Inflammatory macrophage treated with lipopolysaccharide for 4 hours (primary cell): ENCODE measurements at places on chromosomes 5 and 9.

GRCh38 chr5:170302653-170303501 lies 5.3 kb upstream of the LCP2 start:
- DNase-seq: peak; percentile 89

DNA sequence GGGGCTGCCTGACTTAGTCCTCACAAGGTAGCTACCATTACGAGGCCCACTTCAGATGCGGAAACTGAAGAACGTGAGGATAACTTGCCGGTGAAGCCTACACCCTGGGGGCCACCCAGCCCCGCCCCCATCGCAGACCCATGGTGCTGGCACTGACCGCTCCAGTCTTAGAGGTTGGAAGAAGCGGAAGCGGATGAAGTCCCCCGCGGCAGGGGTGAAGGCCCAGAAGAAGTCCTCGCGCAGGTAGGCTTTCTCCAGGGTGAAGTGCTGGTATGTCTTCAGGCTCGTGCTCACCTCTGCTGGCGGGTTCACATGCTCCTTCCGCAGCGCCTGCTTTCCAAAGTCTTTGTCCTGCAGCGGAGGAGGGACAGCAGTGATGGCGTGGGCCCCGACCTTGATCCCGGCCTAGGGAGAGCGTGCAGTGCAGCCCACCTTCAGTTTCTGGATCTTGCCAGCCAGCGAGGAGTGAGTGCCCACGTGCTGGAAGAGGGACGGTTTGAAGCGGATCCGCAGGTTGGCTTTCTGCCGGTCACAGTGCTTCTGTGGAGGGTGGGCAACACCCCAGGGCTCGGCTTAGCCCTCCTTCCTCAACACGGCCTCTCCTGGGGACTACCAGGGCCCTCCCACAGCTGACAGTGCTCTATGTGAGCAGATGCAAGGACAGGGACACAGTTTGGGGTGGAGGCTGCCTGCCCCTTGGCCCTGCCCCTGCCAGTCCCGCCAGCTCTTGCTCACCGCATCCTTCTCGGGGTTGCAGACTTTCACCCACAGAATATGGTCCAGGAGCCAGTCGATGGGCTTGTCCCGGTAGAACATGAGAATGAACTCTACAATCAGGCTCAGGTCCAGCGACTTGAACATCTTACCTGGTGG lies 5.2 kb downstream of the LTC4S start:
- no peak for DNase-seq

DNA sequence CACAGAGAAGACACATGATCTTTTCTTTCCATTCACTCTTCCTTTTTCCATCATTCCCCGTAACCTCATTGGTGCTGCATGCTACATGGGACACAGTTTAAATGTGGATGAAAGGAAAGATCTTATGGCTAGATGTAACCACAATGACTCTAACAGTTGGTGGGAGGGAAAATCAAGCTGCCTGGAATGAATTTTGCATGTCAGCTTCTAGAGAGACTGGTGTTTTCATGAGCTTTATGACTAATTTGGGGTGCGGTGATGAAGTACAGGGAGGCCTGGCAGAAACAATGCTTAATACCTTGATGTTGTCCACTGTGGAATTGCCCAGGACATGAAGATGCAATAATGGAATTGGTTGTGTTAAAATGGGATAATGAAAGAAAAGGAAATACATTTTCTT lies 55.9 kb upstream of the MYO10 start:
- DNase-seq: no peak

- DNase-seq: no peak
Observed at GRCh38 chr9:83476513-83476912, 61.7 kb downstream of the FRMD3 start.

DNA sequence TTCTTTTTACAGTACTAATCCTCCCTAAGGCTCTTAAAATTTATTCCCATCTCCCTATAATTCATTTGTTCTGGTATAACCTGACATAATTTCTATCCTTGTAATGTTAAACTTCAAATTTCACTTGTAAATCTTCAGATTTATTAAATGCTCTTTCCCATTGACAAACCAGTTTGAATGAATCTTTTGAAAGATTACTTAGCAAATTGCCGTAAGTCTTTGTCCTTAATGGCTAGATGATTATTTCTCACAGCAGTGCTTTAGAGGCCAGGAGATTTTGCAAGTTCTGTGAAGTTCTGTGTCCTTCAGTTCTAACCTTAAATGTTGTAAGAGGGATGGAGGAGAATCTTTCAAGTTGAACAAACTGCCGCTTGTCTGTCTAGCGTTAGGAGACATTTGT lies 4.2 kb downstream of the SLC44A1 start:
- no peak for DNase-seq

GRCh38 chr9:121708768-121709488 lies 57.5 kb downstream of the DAB2IP start:
- no peak for DNase-seq

- no peak for DNase-seq
Observed at GRCh38 chr5:39414426-39414825, 10.4 kb downstream of the DAB2 start.

DNA sequence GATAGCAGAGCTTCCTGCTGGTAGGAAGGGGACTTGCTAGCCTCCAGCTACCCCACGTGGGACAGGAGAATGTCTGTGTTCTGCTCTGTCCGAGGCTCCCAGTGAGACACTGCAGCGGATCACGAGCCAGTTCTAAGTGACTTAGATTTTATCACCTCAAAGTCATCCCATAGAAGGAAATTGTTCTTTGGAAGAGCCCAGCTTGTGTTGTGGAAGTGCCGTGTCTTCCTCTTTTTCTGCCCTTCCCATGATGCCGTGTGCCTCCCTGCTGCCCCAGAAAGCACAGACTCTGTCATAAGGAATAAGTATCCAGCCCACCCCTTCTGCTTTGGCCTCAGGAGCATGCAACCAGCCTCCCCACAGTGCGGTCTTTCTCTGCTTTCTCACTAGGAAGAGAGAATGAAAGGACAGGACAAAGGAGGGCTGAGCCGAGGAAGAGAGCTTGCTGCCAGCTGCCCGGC lies 35.6 kb downstream of the RUFY1 start:
- peak; percentile 56 for DNase-seq

DNA sequence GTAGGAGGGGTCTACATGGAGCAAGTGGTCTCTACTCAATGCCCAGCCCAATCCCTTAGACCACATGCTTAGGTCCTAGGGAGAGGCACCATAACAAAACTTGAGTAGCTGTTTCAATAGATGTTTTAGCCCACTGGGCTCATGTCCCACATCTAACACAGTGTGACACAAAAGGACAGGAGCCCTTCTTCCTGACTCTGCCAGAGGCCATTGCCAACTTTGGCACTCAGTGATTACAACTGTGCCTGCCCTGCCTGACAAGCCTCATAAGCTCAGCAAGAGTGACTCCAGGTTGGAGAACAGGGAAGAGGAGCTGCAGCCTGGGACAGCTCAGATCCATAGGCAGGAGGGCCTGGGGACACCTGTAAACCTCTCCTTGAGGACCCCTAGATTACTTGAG lies 230.8 kb downstream of the ENC1 start:
- DNase-seq: no peak

DNA sequence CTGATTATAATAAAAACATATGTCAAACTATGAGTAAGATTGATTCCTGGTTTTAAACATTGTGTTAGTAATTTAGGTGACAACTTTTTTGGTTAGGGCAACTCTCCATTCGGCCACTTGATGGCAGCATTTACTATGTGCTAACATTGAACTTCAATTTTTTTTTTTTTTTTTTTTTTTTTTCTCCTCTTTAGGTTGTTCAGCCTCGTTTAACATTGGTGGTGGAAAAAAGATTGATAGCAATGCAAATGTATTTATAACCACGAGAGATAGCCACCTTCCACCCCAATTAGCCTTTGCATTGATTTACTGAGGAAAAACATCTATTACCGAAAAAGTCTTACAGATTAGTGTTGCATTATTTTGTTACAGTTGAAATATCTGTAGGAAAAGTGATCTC lies 159.1 kb downstream of the CSNK1G3 start:
- DNase-seq: peak; percentile 39

DNA sequence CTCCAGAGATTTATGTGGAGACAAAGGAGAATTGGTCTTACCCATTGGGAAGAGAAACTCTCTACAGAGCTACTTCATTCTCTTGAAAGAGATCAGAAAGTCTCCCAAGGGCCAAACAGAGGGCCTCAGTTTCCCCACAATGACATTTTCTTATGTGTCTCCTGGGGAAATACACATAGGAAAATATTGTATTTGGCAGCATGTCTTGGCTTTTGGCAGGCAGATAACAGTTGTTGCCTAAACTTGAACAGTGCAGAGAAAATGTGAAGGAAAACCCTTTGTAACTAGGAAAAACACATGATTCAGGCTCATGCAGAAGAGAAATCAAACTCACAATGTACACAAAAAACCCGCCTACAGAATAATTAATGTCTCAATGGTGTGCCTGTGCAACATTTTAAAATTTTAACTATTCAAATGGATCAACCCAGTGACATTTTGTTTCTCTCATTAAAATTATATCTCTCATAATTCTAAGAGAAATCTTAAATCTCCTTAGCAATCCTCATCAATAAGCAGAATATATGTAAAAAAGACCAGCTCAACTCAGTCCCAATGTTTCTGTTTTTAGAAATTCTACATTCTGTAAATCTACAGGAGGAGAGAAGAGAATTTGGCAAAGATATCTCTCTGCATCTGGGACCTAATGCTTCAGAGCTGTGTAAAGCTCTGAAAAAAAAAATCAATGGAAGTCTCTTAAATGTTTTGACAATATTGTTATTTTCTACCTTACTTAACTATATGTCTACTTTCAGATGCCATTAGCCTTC lies 205.1 kb downstream of the ADAMTSL1 start:
- DNase-seq: no peak

DNA sequence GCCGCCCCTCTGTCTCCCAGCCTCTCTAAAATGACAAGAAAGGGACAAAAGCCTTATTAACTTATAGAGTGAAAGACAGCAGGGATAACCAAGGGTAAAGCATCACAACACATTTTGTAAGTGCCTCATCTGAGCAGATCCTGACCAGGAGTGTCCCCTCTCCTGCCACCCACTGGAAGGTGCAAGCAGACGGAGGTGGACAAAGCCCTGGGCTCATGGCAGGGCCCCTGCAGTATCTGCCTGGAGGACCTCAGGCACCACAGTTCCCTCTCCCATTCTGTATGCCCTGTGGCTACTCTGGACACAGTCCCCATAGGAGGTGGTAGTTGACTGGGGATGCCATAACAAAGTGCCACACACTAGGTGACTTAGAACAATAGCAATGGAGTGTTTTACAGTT lies 319.8 kb downstream of the GADD45G start:
- DNase-seq: no peak

DNA sequence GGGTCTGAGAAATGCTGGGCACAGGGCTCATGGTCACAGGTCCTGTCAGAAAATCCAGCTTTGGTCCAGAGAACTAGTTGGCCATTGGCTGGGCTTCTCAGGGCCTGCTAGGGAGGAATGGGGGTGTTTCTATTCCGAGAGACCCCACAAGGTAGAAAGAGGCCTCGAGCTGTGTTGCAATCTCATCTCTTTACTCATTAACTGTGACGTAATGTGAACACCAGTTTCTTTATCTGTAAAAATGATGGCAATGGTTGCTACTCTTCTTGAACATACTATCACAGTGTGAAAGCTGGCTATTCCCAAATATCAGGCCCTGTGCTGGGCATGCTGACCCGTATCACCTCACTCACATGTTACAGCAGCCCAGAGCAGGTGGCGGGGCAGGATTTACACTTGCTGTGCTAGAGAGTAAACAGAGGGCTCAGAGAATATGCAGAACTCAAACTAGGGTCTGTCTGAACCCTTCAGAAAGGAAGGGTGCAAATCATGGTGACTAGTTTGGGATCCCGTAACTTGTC lies 35.7 kb upstream of the SLC25A51 start:
- DNase-seq: no peak

- DNase-seq: no peak
Observed at GRCh38 chr9:128416014-128416413, 4.6 kb upstream of the CERCAM start.

DNA sequence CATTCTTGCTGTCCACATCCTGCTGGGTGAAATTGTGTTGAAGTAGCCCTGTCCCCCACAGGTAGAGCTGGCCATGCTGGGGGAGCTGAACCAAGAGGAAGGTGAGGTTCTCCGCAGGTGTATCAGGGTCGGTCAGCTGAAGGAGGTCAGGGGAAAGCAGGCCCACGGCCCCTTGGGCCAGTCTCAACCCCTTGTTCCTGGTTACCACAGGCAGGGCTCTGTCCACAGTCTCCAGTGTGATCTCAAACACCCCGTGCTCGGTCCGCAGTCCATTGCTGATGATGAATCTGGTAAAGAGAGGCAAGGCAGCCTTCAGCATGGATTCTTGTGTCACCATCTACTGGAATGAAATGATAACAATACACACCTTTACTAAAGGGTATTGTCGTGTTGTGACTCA lies 53.4 kb upstream of the CER1 start:
- no peak for DNase-seq

GRCh38 chr9:91038483-91039124 lies 237.0 kb downstream of the SYK start:
- no peak for DNase-seq

DNA sequence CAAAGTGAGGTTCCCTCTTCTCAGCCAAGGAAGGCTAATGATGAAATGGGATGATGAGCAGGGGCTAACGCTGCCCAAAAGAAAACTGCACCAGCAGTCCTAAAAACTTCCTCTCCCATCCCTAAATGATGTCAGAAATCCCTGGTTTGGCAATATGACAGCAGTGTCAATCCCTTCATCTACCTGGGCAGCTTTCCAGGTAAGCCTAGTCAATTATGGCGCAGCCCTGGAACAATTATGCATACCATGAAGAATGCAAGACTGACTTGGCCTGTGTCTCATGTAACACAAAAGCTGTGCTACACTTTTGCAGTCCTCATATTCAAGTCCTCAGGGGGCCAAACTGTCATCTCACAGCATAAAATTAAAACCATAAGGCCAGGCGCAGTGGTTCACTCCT lies 7.0 kb downstream of the DMGDH start:
- no peak for DNase-seq

GRCh38 chr9:134890155-134890495 lies 9.5 kb downstream of the FCN2 start:
- DNase-seq: no peak

GRCh38 chr5:126640866-126641265 lies 40.1 kb downstream of the PHAX start:
- peak; percentile 58 for DNase-seq

- DNase-seq: no peak
Observed at GRCh38 chr5:82765765-82766164, 311.4 kb downstream of the TMEM167A start.

- peak; percentile 20 for DNase-seq
Observed at GRCh38 chr5:159120446-159120845, 20.7 kb upstream of the EBF1 start.

DNA sequence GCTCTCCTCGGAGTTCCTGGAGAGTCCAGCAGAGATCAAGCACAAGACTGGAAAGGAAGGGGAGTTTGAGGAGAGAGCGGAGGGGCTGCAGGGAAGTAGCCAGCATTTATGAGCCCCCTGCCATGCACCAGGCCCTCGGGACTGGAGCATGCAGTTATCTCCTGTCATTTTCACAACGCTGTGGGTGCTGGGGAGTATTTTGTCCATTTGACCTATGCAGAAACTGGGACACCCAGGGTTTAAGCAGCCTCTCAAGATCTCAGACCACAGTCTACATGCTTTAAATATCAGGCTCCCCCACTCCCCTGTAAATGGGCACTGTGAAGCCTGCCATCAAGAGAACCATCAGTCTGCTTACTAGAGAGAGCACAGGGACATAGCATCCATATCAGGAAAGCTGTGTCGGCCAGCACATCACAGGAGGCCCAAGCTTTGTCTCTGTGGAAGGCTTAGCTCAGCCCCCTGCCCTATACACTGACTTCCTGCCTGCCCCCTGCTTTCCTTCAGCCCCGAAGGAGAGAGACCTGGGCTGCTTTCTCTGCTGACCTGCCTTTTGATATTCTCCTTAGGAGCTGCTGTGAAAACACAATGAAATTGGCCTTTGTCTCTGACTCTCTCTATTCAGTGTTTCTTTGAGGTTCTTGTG lies 7.3 kb downstream of the FOXI1 start:
- no peak for DNase-seq

- DNase-seq: no peak
Observed at GRCh38 chr5:148839960-148840359, 13.5 kb downstream of the ADRB2 start.
